GM23248 (cell line): ENCODE measurements at places on chromosomes 7 and 10. TPM values are rescaled to one million over a fixed set of nuclear protein-coding genes. Genes with fewer than 3 reads are reported as not detected.

GRCh38 chr7:71668572-71668971, 536.6 kb downstream of the GALNT17 start:
- DNase-seq = no peak

- DNase-seq = no peak
These were observed 157.5 kb upstream of the PDE1C start for GRCh38 chr7:32227746-32228145.

GRCh38 chr10:63578501-63578900, 57.3 kb downstream of the REEP3 start:
- no peak for DNase-seq

The CFAP70 gene
- polyA plus RNA-seq = 0.61 and 0.65 TPM in 2 replicates

The WNT8B gene
- not detected in 2 replicates for polyA plus RNA-seq

DNA sequence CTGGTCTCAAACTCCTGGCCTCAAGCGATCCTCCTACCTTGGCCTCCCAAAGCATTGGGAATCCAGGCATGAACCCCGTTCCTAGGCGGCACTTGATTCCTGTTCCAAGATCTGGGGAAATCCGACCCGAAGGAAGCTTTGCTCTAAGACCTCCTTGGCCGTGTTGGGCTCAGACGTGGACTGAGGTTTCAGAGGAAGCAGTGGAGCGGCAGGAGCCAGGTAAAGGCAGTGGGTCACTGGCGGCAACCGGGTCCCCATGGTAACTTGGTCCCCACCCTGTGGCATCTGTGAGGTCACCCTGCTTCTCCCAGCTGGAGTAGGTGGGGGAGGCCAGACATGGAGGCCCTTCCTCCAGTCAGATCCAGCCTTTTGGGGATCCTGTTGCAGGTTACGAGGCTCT, at the start of gene TMEM270:
TMEM270 (plus strand) TSS at position 301 of the 400 bp plus-strand sequence; CDS start at position 337, 36 bp downstream.
- DNase-seq = no peak

GRCh38 chr7:48259463-48260280, 88.4 kb downstream of the ABCA13 start:
- DNase-seq = no peak

The ZKSCAN5 gene
- polyA plus RNA-seq = 6.3 and 6.4 TPM in 2 replicates

The SORBS1 gene
- 0.65 and 1.3 TPM in 2 replicates for polyA plus RNA-seq

GRCh38 chr10:50990568-50991455, 83.5 kb upstream of the PRKG1 start:
- DNase-seq = peak; percentile 91

DNA sequence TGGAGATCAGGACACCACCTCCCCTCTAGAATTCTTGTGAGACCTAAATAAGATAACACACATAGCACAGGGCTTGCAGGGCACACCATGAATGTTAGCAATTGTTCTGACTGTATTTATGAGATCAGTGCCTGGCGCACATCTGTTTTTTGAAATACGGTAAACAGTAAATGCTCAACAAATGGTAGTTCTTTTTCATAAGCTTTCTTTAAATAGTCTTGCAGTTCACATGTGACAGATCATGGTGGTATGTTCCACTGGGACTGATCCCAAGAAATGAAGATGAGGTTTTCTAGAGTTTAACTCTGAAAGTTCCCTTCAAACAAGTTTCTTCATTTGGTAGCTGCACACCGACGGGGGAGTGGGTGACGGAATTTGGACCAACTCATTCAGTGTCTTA, 34.8 kb downstream of the CREB5 start:
- peak; percentile 34 for DNase-seq
